ENCODE measurements at places on chromosomes 6 and 20.
A peak's percentile ranks its signal among the peaks of the same experiment; 100 is the strongest.

- no peak for DNase-seq
These were observed 84.5 kb downstream of the PLCB1 start for GRCh38 chr20:8216375-8217200.

DNA sequence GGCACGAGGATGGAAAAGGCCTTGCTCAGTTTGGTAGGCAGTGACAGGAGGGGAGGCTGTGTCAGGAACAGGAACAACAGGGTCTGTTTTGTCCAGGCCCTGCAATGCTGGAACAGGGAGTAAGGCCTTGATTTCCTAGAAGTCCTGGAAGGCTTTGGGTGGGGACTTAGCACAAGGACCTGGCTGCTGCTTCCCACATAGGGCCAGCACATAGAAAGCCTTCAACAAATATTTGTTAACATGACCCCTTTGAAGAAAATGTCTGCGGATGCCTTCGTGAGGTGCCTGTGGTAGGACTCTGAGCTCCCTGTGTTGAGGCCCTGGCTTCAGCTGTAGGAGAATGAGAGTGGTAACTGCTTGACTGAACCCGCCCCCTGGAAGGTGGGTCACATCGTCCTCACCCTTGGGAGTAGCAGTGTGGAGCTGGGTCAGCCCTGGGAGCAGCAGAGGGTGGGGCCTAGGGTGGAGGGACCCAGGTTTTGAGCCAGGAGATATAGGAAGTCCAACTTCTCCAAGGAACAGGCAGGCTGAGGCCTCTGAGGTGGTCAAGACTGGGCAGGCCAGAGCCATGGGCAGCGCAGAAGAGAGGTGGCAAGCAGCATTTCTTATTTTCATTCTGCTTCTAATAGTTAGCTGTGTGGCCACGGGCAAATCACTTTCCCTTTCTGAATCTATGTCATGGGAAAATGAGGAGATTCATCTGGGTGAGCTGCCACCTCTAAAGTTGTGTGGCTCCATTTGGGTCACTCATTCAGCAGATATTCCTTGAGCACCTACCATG, 50.0 kb downstream of the CNBD2 start:
- no peak for DNase-seq

DNA sequence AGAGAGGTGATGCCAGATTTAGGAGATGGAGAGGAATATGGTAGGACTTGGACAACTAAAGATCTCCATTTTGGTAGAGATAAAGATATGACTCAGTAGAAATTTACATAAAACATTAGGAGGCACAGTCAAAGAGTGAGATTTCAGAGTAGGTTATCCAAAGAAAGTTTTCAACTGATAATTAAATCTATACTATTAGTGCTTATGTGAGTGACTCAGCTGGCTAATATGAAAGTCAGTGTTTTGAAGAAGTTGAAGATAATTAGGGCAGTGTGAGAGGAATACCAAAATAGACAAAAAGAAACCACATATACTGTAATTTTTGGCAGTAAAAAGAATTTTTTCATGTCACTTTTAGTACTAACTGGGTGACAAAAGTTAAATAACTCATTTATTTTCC, 712.8 kb upstream of the HS3ST5 start:
- DNase-seq, result no peak

- no peak for DNase-seq
These were observed 436.5 kb downstream of the DHX35 start for GRCh38 chr20:39398656-39399055.

DNA sequence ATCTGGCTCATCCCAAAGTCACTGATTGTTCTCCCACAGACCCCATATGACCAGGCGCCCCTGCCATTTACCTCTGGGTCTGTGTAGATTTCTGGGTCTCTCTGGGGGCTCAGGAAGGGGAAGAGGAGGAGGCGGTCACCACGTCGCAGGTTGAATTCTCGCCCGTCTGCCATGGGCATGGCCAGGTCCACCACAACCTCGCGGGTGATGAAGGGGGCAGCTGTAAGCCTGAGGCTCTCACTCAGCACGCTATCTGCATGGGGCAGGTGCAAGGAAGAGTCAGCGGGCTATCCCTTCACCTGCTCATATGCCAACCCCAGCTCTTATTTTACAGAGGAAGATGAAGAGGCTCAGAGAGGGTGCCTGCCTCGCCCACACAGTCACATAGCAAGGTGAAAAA, 30.5 kb upstream of the KCNB1 start:
- DNase-seq, result no peak

DNA sequence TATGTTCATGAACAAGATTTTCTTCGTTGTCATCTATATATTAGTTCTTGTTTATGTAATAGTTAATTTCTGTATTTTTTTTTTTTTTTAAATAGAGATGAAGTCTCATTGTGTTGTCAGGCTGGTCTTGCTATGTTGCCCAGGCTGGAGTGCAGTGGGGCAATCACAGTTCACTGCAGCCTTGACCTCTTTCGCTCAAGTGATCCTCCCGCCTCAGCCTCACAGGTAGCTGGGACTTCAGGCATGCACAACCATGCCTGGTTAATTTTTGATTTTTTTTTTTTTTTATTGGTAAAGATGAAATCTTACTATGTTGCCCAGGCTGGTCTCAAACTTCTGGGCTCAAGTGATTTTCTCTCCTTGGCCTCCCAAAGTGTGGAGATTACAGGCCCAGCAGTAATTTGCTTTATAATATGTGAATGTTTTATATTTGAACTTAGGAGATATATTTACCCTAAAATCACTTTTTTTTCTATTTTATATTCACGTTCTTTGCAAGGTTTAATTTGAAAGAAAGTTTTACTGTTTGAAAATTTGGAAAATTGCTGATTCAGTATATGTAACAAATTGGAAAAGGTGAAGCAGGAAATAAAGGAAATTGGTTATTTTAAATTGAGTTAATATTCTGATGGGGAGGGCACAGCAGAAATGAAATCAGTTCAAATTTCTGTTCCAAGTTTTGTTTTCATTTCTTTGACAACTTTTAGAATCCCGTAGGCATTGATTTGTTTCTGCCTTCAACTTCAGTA, 56.2 kb downstream of the ZFAND3 start:
- DNase-seq, result no peak

GRCh38 chr20:62819494-62820174, 2.8 kb downstream of the COL9A3 start:
- DNase-seq, result peak; percentile 69

GRCh38 chr20:51183451-51183850, 160.5 kb upstream of the KCNG1 start:
- DNase-seq, result no peak

GRCh38 chr20:53819973-53820451, 226.4 kb upstream of the ZNF217 start:
- DNase-seq, result no peak

DNA sequence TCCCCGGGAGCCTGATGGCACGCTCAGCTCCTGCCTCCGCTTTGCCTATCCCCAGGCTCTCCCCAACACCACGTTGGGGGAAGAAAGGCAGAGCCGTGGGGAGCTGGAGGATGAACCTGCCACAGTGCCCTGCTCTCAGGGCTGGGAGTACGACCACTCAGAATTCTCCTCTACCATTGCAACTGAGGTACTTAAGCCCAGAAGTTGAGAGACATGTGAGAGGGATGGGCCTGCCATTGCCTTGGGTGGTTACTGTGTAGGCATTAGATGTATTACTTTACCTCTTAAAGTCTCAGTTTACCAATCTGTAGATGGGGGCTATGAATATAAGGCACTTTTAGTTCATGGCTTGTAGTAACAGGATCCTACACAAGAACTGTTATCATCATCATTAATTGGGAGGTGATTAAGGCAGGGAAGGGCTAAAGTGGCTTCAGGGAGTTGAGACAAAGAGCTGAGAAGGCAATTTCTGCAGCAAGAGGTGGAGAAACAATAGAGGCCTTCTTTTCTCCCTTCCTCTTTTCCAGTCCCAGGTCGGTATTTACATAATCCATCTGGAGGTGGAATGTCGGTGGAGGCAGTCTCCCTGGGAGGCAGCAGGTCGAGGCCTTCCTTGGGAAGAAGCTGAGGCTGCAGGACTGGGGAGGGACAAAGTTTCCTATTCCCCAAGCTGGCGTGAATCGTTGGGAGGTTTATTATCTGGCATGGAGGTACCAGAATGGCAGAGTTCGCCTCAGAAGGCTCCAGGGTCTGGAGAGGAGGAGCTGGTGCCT, 691 bp downstream of the SLC22A7 start:
- no peak for DNase-seq

- DNase-seq, result no peak
These were observed 155.8 kb downstream of the SLC16A10 start for GRCh38 chr6:111243095-111243494.

- no peak for DNase-seq
These were observed 691.5 kb upstream of the MAP3K7 start for GRCh38 chr6:91278416-91278815.

DNA sequence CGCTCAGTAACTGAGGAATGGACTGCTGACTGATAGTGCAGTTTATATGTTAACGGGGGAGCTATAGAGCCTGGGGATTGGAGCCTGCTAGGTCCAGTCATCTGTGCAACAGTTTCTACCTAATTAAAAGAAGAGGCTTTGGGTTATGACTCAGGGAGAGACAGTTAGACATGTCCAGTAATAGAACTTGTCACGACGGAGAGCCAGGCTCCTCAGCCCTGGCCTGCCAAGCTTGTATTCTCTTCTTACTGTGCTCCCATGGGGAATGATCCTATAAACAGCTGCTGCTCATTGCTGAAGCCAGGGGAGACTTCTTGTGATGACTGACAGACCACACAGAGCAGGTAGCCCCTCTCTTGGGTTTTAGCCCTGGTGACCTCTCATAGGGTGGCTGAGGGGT, 69.3 kb downstream of the SYNJ2 start:
- peak; percentile 93 for DNase-seq

DNA sequence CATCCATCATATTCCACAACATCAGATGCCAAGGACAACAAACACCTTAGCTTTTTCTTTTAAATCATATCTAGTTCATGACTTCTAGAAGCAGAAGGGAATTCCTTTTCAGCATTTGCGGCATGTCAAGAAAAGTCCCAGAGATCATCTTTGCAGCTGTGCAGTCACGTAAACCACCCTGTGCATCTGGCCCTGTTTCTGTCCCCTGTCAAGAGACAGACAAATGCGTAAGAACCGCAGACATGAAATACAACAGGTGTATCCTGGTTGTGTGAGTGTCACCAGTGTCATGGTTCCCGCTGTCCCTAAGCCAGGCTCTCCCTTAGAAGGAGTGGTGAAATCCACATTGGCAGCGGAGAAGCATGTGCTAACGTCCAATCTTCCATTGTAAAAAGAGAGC, 28.1 kb downstream of the LY86 start:
- DNase-seq, result no peak
